RCC 7860 (cell line): ENCODE measurements at places on chromosomes 13 and 19.
A peak's percentile ranks its signal among the peaks of the same experiment; 100 is the strongest.

DNA sequence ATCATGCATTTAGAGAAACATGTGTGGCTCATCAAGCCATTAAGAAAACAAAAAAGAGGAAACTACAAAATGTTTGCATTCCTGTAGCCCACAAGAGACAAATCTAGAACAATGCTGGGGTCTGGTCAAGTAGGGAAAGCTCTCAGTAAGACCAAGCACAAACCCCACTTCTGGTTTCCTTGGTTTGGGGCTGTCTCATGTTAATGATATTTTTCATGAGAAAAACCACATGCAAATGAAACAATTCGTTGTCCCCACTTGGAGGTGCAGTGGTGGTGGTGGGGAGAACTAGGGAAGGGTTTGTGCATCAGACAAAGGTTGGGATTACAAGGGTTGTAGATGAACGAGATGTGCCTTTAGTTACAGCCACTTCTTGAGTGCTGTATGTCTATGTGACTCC, 7.0 kb upstream of the RB1 start:
- no peak for DNase-seq

DNA sequence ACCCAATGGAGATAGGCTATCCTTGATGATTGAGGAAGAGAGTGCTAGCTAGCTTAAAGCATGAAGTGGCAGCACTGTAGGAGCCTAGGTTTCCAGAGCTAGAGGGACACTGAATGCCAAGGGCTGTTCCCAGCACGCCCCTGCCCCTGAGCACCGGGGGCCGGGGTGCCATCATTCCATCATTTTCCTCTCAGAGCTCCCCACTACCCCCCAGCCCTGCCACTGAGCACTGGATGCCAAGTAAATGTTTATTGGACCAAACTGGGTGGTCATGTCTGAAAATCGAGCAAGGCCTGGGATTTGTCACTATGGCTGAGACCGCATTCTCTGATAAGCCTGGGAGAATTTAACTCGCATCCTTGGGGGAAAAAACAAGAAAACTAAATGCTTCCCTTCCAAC, 142.8 kb downstream of the STK24 start:
- DNase-seq = no peak

- DNase-seq = no peak
These were observed 577 bp downstream of the ZNF181 start for GRCh38 chr19:34734537-34735103.

DNA sequence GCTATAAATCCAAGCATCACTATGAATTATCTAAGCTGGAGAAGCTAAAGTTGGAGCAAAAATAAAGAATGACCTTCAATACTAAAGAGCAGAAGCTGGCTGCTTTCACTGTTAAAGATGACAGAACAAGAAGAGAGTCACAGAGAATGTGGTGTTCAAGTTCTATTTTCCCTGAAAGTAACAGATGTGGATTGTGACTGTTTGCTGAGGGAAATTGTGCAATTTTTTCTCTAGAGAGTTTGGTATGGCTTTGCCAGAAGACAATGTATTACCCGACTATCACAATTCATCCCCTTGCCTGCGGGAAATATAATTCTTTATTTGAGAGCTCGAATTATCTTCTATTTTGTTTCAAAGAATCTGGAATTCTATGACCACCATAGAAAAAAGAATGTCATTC, 83.1 kb downstream of the TNFSF13B start:
- DNase-seq = no peak

- DNase-seq = no peak
These were observed 13.6 kb upstream of the SLC15A1 start for GRCh38 chr13:98765996-98766519.

DNA sequence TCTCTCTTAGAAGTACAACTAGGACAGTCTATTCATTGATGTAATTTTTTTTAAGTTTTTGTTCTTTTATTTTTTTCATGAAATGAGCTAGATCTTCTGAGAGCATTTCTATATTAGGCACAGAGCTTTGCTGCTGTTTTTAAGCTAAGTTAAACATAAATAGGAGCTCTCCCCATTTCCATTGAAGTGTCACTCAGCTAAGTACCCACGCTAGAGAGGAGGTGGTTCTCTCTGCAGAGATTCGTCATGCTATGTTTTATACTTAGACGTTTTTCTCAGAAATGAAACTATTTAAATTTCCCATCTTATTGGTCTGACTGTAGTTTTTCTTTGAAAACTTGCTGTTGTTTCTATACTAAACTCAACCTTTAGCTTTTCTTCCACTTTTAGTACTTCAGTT, 271.5 kb downstream of the PCDH9 start:
- DNase-seq = no peak

- no peak for DNase-seq
These were observed 35.1 kb downstream of the MTMR6 start for GRCh38 chr13:25252225-25252624.

DNA sequence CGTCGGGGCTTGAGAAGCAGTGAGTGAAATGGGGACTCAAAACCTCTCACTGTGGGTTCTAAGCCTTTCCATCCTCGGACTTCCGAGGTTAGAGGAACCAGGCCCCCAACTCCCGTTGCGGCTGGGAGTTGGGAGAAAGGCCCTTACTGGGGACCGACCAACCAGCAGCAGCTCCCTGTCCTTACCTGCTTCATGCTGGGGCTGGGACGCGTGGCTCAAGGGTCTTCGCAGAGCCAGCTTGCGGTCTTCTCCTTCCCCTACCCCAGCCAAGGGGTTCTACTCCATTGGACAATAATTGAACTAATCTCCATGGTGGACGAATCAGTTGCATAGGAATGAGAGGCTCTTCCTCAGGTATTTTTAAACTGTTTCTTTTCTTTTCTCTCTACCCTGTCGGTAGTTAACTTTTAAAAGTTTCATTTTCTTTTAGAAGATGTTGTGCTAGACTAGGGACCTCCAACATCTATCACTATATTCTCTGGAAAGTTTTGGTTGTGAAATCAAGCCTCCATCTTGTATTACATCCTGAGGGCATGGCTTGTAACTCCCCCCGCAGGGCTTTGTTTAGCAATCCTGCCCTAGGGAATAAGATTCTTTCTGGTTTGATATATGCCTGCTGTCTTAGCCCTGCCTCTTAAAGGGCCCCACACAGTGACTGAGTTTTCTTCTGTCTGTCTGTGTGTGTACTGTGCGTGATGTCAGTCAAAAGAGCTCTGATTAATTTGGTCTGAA, 1027.1 kb upstream of the PCDH9 start:
- no peak for DNase-seq

DNA sequence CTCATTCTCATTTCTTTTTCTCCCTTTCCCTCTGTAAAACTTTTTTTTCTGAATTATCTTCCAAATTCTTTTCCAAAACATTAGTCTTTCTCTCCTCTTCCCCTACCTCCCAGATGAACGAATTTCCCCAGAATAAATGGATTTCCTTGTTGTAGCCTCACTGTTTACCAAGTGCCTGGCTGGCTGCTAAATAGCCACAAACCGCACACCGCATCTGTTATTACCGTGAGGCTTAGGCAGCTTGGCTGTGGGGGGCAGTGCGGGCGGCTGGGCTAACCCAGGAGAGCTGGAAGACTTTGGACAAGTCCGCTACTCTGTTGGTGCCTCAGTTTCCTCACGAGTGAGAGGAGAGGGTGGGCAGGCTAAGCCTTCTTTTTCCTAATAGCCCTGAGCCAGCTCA, 10.7 kb downstream of the IL17D start:
- no peak for DNase-seq

DNA sequence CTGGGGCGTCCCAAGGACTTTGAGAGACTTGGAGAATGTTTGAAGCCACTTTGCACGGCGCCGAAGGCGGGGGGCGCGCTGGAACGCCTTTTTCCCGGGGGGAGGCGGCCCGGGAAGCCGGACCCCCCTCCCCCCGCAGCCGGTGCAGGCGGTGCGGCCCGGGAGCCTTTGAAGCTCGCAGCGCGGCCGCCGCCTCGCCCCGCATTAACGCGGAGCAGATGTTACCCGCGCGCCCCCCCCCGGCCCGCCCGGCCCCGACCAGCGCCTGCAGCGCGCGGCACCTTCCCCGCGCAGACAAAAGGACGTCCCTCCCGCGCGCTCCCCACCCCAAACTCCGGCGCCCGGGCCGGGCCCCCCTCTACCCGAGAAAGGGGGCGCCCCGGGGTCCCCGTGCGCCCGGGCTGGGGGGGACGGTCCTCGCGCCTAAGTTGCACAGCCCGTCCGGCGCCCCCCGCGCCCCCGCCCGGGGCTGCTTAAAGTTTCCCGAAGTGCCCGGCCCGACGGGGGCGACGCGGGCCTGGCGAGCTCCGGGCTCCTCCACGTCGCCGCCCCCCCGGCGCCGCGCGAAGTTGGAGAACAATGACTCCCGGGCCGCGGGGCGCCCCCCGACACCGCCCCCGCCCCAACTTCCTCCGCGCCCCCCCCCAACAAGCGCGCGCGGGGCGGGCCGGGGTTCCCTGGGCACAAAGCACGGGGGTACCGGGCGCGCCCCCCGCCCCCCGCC, 685 bp downstream of the TCF3 start:
- no peak for DNase-seq

GRCh38 chr19:18616023-18616422, 3.4 kb downstream of the TMEM59L start:
- no peak for DNase-seq

DNA sequence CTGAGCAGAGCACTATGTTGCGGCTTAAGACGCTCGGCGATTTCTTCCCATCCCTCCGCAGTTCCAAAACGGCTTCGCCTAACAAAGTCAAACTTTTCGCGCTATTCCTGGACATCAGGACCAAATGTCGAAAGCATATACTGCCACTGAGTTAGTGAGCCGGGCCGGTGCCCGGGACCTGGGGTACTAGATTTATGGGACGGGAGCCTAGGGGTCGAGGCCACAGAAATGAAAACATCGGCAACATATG, 699 bp downstream of the RCBTB2 start:
- DNase-seq = peak; percentile 13

- DNase-seq = no peak
These were observed 23.9 kb downstream of the POP4 start for GRCh38 chr19:29629836-29630534.

GRCh38 chr19:45814166-45814780, 835 bp downstream of the RSPH6A start:
- no peak for DNase-seq

GRCh38 chr13:42258747-42259146, 13.2 kb upstream of the AKAP11 start:
- DNase-seq = no peak

GRCh38 chr13:19781526-19781925, 1.2 kb downstream of the PSPC1 start:
- no peak for DNase-seq

GRCh38 chr19:56838909-56839651, 1.4 kb downstream of the PEG3 start:
- DNase-seq = no peak

DNA sequence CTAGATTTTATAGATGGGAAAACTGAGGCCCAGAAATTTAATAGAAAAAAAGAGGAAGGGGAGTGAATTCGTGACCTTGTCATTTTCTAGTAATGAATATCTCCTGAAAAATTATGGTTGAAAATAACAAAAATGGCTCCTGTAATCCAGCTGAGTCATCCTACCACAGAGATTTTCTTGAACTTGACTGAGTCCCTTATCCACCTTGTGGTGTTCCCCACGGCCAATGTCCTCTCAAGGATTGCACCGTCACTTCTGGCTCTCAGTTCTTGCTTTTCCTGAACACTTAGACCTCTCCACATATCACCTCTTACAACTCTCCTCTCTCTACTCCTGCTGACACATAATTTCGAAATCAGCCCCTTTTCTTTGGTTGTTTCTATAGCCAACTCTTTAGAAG, 1.2 kb upstream of the KATNAL1 start:
- DNase-seq = no peak

DNA sequence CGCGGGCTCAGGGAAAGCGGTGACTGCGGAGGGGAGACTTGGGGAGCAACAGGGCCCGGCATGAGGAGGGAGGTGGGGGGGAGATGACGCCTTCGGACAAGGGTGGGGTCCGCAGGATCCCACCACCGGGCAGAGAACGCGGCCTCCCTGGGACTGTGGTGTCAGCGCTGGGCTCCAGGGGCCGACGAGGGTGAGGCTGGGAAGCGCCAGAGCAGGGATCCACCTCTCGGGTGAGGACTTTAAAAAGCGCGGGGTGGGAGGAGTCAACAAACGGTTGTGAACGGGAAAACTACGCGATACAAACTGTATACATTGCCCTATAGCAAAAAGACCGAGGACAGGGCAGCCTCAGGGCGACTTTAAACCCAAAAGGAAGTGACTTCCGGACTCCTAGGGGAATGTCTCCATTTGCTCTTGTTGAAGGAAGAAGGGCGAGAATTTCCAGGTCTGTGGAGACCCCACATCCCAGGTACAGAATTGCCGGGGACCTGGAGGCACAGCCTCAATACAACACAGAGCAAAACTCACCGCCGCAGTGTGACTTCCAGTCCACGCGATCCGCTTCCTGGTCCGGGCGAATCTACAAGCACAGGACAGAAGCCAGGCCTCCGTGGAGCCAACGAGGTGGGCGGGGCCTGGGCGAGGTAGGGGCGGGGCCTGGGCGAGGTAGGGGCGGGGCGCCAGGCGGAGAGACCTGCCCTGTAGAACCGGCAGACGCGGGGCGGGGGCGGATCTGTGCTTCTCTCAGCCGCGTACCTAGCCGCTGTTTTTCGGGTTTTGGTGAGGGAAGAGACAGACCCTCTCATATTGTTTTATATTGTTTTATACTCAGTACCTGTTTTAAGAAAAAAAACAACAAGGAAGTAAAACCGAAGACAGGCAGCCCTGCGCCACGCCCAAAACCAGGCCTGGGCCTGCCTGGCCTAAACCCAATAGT, at the start of gene ZNF888:
Gene ZNF888, minus strand, starts transcription at position 588 of the 937 bp plus-strand sequence. CDS start 5,555 bp downstream, outside the sequence.
- DNase-seq = peak; percentile 65

DNA sequence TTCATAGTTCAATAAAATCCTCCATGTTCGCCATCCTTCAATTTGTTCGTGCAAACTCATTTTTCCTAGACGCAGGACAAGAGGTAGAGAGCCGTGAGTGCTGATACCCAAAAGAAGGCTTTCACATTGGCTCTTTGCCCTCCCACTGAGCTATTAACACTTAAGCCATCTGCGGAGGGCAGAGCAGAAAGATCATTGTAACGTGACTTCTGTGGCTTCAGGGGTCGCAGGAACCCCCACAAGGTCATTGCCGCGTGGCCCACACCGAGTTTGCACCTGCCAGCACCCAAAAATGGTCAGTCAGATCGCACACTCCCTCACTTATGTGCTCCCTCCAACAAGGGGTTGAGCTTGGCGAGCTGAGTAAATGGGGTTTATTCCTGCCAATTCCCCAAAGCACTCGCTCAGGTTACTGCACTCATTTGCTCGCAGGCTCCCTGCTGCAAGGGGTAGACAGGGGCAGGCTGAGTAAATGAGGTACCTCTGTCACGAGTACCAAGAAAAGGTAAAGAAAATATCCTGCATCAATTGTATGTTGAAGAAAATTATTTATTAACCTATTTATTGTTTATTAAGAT, 144.1 kb downstream of the PRR20E start:
- no peak for DNase-seq

DNA sequence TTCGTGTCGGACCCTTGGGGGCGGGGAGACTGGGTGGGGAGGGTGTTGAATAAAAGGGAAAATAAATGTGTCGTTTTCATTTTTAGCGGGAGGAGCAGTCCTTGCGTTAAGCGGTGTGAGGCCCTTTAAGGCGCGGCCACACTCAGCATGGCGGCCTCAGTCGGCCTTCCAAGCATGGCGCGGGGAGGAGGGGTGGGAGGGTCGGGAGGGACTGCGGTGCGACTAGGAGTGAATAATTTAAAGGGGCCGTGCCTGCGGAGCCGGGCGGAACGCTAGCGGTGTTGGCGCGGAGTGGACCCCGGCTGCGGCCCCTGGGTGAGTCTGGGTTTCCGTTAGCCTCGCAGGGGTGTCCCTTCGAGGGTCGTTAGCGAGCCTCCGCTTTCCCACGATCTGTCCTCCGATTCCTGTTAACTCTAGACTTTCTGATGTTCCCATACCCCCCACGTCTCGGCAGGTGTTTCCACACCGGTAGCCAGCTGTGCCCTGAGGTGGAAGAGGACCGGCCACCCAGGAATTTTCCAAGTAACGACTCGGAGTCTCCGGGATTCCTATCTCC, 1.5 kb upstream of the PNPLA6 start:
- peak; percentile 20 for DNase-seq

- no peak for DNase-seq
These were observed 398.3 kb downstream of the RFC3 start for GRCh38 chr13:34216256-34216655.
